ENCODE measurements at places on chromosomes 6 and 20.

DNA sequence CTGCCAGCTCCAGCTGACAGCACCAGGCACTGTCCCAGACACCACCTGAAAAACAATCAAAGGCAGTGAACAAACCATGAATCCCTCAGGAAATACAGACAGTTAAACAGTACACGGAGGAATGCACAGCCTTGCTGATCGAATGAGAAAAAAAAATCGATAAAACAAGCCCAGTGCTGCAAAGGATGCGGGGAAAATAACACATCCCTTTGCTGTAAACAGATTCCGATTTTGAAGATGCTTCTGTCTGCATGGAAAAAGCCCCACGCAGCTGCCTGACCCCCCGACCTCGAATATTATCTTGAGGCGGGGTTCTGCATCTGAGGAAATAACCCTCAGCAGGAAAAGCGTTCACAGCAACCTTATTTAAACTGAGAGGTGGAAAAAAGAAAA, 43.9 kb downstream of the RBM38 start:
- DNase-seq = no peak

DNA sequence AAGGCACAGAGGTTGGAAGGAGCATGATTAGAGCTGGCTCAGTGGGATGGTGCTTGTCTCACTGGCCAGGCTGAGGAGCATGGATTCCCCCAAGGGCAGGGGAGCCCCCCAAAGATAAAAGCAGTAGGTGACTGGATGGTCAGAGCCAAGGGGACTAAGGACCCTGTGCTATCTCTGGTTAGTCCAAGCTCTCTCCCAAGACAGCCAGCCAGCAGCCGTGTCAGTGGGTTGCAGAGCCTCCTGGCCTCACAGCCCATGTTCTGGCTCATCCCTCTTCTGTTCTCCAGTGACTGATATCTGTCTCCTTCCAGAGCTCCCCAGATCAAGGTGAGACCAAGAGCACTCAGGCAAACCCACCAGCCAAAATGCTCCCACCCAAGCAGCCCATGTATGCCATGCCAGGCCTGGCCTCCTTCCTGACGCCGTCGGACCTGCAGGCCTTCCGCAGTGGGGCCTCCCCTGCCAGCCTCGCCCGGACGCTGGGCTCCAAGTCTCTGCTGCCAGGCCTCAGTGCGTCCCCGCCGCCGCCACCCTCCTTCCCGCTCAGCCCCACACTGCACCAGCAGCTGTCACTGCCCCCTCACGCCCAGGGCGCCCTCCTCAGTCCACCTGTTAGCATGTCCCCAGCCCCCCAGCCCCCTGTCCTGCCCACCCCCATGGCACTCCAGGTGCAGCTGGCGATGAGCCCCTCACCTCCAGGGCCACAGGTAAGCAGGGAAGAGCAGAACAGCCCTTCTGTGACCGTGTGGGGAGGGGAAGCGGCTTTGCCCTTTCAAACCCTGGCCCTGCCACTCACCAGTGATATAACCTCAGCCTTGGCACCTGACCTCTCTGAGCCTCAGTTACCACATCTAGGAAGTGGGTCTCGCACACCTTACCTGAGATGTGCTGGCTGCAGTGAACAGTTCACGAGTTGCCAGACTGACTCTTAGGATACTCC, 121.3 kb downstream of the JPH2 start:
- no peak for DNase-seq

DNA sequence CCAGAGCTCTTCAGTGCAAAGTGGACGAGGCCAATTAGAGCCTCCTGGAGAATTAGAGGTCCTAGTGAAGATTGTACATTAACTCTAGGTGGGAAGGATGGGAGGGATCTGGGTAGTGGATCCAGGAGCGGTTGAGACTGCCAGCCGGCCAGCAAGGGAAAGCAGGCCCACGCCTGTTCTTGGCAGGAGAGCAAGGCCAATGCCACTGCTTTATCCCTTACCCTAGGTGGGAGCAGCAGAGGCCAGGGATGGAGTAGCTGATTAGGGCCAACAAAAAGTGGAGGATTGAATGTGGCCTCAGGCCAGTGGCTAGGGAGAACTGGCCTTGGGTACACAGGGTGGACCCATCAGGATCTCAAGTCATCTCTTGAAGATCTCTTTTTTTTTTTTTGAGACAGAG, 3.7 kb downstream of the ITPR3 start:
- DNase-seq = no peak

DNA sequence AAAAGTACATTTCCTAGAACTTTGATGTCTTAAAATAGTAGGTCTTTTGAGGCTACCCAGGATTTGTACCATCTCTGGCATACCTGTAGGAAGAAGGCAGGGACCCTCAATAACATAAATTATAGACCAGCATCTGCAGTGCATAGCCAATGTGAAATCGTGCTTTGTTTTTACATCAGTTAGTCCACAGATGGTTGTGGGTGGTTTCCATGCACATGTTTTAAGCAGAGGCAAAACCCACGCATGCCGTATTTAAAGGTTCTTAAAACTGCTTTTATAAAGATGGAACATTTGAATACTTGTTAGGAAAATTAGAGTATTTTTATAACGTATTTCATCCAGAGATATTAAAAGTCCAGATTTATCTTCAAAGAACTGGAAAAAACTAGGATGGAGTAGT, 66.3 kb downstream of the SH3BGRL2 start:
- DNase-seq = no peak

DNA sequence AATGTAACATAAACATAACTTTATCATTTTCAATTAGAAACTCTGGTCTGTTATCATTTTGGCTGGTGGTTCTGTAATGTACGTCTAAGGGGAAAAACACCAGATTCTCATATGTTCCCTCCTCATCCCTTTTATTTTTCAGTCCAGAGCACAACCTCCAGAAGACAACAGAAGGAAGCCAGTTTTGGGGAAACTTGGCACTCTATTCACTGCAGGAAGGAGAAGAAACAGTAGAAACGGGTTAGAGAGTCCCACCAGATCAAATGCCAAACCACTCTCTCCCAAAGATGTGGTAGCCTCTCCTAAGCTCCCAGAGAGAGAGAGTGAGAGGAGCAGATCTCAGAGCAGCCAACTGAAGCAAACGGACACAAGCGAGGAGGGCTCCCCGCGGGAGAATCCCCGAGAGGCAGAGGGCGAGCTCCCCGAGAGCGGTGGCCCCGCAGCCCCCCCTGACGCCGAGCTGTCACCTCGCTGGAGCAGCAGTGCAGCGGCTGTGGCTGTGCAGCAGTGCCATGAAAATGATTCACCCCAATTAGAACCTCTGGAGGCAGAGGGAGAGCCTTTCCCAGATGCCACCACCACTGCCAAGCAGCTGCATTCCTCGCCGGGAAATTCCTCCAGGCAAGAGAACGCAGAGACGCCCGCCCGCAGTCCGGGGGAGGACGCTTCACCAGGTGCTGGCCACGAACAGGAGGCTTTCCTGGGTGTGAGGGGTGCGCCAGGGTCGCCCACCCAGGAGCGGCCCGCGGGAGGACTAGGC, 117.8 kb downstream of the RTN4IP1 start:
- peak; percentile 31 for DNase-seq

GRCh38 chr20:64109831-64110391, 2.5 kb upstream of the NPBWR2 start:
- DNase-seq = no peak

GRCh38 chr6:8322659-8323058, 112.7 kb downstream of the SLC35B3 start:
- no peak for DNase-seq

GRCh38 chr20:2533118-2533517, 3.3 kb upstream of the TMC2 start:
- DNase-seq = no peak

DNA sequence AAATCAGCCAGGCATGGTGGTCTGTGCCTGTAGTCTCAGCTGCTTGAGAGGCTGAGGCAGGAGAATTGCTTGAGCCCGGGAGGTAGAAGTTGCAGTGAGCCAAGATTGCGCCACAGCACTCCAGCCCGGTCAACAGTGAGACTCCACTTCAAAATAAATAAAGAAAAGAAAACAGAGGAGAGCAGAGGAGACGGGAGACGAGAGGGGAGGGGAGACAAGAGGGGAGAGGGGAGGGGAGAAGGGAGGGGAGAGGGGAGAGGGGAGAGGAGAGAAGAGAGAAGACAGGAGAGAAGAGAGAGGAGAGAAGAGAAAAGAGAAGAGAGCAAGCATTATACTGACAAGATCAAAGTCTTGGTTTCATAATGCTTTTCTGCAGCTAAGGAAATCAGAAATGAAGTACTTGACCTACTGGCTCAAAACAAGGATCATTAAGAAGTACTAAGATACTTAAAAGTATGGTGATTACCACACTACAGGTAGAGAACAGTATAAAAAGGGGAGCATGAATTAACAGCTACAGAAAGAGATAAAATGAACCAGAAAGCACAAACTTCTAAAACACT, 30.5 kb downstream of the FAM8A1 start:
- DNase-seq = no peak

DNA sequence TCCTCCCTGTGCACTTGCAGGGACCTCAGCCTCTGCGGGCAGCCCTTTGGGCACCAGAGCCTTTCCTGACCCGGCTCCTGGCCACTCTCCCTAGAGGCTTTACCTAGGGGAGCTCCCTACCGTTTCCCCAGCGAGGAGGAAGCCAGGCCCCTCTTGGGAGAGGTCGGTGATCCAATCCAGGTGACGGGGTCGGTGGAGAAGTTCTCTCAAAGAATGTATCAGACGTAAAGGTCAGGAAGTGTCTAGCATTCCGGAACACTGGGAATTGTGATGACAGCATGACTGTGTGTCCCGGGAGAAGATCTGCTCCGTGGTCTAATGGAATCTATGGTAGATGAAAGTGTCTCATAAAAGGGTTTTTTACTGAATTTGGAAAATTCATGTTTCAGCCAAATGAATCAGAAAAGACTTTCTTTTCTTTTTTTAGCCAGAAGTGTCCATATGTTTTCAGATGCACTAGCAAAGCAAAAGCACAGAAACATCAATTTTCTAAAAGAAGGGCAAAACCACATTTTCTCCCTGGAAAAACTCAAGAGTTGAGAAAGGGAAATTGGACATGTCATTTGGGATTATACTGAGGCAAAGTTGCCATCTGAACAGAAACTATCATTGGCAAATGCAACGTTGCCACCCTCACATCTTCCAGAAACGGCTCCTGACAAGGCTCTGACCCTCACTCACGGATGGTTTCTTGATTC, 289.4 kb downstream of the THBS2 start:
- DNase-seq = no peak

DNA sequence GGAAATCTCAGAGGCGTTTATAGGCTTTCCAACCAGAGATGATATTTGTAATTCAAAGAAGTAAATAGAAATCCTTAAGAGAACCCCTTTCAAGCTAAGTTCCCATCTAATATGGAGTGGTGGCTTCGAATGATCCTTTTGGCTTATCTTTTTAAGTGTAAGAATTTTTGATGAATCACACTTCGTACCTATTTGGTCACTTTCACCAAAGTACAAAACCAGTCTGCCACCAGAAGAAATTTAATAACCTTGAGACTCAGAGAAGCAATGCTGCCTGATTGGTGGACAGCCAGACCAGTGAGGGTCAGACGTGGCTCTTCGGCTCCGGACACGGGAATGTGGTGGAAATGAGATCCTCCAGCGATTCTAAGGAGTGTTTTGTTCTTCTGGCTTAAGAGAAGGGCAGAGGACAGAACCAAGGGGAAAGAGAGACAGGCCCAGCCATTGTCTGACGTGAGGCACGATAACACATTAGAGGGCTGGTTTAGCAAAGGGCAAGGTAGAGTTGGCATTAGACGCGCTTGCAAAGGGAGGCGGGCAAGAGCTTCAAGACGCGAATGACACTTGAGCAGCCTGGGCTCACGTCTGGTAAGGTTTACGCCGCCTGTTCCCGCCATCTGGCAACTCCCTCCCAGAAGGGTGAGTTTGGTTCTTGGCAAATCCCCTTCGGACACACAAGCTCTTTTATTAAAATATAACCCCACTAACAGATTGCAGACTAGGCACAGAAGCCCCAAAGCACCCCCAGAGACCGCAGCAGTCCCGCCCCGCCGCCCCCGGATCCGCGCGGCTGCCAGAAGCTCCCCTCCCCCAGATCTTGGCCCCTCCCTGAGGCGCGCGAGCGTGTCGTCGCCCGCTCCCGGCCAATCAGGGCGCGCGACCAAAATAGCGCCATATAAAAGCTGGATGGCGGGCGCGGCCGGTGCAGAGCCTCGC, 50.0 kb upstream of the EZR start:
- no peak for DNase-seq

DNA sequence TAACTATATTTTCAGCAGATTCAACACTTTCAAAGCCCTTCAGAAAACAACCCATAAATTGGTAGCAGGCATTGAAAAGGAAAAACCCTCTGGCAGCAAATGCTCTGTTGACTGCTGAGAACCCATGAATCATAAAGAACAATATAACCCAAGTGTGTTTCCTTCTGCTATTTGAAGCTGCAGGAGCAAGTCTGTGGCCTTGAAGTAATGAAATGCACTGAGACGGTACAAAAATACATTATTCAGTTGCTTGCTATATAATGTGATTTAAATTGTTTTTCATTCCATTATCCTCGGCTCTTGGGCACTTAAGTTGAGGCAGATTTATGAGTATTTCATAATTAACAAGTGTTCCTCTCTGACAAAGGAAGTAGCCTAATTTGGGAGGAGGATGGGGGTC, 40.6 kb upstream of the SAMD5 start:
- DNase-seq = no peak

DNA sequence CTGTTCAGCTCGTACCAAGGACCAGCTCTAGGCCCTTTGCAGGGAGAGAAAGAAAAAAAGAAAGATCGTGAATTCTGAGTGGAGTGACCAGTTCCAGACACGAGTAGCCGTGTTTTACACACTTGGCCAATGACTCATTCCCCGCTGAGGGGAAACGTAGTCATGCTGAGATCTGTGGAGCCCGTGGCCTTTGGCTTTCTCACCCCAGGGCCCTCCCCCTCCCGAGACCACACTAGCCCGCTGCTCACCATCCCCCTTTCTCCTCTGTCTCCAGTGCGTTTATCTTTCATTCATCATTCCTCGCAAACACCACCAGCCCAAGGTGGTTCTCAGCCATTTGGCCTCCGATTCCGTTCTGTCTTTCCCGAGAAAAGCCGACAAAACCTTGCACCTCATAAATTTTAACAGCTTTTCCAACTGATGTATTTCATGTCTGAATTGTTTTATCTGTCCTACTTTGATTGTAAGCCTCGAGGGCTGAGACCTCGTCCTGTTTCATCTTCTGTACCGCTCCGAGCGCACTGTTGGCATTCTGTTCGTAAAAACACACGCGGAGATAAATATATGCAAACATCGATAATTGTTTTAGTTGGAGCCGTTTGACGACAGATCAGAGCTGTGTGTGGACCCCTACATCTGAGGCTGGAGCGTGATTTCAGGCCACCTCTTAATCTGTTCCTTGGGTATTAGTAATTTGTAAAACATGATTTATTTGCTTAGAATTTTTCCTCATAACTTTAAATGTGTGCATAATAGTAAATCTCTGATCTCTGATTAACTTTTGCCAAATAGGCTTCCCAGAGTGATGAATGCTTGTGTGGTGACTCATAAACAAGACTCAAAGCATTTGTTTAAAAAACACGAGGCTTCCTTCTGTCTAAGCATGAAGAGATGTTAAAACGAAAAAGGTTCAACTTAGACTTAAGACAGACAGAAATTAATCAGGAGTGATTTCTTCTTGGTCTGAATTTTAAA, 336.6 kb downstream of the CDH4 start:
- no peak for DNase-seq

DNA sequence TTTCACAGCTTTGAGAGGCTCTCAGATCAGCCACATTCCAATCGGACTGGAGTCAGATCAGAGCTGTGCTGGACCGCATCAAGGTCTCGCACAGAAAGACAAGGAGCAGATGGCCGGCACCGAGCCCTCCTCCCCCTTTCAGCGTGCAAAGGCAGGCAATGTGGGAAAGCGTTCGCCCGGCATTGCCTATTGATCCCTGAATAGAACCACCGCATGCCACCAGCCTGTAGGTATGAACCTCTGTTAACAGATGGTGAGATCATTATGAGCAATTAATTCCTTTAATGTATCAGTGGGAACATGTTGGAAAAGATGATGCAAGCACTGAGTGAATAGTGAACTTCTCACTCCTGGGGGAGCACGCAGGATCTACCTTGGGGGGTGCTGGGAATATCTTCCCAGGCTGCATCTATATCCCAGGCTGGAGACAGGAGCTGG, 117.5 kb upstream of the ID4 start:
- DNase-seq = no peak

Measured in T-helper 22 cell (primary cell).